ENCODE measurements at places on chromosomes 3 and 15. TPM values are rescaled to one million over a fixed set of nuclear protein-coding genes. Genes with fewer than 3 reads are reported as not detected.
A peak's percentile ranks its signal among the peaks of the same experiment; 100 is the strongest.

JMJD7 gene
- 26.0 TPM for polyA plus RNA-seq

RARRES1 gene
- 49.8 TPM for polyA plus RNA-seq

LEO1 gene
- 7.1 TPM for polyA plus RNA-seq

GRCh38 chr3:47056705-47057104, 77.2 kb downstream of the NBEAL2 start:
- no peak for DNase-seq

- no peak for DNase-seq
Measured at GRCh38 chr3:124773351-124774326, 43.4 kb downstream of the UMPS start.

DNA sequence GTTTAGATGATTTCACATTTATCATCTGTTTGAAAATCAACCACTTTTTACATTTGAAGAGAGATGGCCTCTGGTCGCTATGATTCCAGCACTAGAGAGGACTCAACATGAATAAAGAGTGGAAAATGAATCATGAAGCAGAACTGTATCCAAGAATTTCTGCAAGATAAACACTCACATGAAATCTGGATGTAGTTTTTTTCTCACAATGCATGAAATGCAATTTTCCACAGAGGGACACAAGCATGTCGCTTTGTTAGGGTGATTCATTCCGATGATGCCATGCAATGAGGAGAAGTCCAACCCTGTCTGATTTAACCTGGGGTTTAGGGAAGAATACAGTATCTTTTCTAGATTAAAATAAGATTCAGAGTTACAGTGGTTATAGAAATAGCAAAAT, 50.4 kb upstream of the ADCY5 start:
- DNase-seq = peak; percentile 15

- no peak for DNase-seq
Measured at GRCh38 chr3:44436181-44436580, 41.3 kb downstream of the ZNF445 start.
